Activated CD4-positive, alpha-beta T cell treated with anti-CD3 and anti-CD28 coated beads, Interleukin-2, amount 10 ng/mL, durations not matched to agents 24 days and 14 days (primary cell): ENCODE measurements at places on chromosomes 4 and X.

DNA sequence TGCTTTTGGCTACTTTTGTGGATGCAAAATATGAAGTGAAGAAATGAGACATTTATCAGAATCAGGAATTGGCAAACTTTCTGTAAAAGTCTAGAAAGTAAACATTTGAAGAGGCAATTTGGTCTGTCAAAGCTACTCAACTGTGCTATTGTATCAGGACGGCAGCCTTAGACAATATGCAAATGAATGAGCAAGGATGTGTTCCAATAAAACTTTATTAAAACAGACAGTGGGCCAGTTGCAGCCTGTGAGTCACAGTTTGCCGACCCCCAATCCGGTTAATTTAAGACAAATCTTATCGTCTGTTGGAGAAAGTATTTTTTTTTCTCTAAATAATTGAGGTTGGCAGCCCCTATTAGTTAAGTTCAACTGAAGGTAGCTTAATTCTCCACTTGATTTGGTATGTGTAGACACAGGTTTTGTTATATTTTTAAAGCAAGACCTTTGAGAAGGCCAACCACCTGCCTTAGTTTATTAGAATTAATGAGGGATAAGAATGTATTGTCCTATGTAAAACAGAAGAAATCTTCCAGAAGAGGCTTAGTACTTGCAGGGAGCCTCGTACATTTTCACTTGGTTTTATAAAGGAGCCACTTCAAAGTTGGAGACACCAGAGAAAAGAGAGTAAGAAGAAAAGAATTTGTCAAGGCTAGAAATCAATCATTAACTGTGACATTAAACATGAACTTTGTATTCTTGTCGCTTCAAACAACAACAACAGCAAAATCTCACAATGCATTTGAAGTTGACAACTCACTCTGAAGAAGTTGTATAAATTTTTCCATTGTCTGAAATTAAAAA is 81.6 kb upstream of the FAT1 start:
- no peak overlapping the region for H3K4me3 ChIP-seq
- no peaks in the 10 kb centered on the region for H3K36me3 ChIP-seq
- no peak for DNase-seq
- no peaks in the 10 kb centered on the region for H3K4me1 ChIP-seq

DNA sequence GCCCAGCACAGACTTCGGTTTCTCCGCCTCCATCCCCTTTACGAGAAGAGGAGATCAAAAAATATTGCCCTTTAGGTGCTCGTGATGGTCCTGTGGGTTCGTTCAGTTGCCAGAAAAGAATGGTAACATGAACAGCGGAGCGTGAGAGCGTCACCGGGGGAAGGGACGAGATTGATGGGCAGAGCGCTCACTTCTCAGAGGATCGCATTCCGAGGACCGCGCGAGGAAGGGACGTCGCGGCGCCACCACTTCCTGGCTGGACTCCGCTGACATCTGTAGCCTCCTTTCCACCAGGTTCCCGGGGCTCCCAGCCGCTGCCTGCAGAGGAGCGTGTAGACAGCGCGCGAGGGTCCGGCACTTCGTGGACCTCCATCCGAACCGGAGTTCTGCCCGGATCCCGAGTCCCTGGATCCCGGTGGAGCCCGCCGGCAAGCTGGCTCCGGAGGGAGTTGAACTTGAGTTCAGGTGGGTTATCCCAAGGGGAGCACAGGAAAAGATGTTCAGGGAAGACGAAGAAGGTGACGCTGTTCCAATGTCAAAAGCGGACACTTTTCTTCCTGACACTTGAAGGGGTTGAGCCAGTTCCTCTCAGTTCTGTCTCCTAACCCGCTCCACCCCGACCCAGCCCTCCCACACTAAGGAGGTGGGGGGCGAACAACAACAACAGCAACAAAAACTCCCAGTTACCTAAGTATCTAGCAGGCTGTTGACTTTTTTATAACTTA is 484 bp downstream of the GALNTL6 start:
- no peak for DNase-seq
- no peak overlapping the region for H3K4me3 ChIP-seq
- H3K27me3 ChIP-seq = peaks cover 22% of the 10 kb centered on the region
- H3K36me3 ChIP-seq = no peaks in the 10 kb centered on the region

GRCh38 chr4:173318240-173318639 is 15.9 kb downstream of the HMGB2 start:
- H3K4me3 ChIP-seq = no peak overlapping the region
- no peak overlapping the region for H3K27ac ChIP-seq
- H3K27me3 ChIP-seq = no peaks in the 10 kb centered on the region

- H3K27me3 ChIP-seq = no peaks in the 10 kb centered on the region
- no peak for DNase-seq
- no peaks in the 10 kb centered on the region for H3K36me3 ChIP-seq
- no peak overlapping the region for H3K27ac ChIP-seq
- H3K4me3 ChIP-seq = no peak overlapping the region
Observed at GRCh38 chrX:418927-419729, 32.4 kb upstream of the PPP2R3B start.

- H3K36me3 ChIP-seq = peaks cover 12% of the 10 kb centered on the region
- no peak for DNase-seq
- no peak overlapping the region for H3K4me3 ChIP-seq
- peaks cover 8% of the 10 kb centered on the region for H3K4me1 ChIP-seq
- H3K27me3 ChIP-seq = no peaks in the 10 kb centered on the region
Observed at GRCh38 chr4:384311-385010, 46.8 kb downstream of the ZNF141 start.

- H3K36me3 ChIP-seq = no peaks in the 10 kb centered on the region
- no peak for DNase-seq
- no peak overlapping the region for H3K4me3 ChIP-seq
- H3K27ac ChIP-seq = no peak overlapping the region
Observed at GRCh38 chr4:73417973-73418372, 13.9 kb downstream of the ALB start.

- H3K4me3 ChIP-seq = no peak overlapping the region
- H3K27me3 ChIP-seq = no peaks in the 10 kb centered on the region
- H3K36me3 ChIP-seq = no peaks in the 10 kb centered on the region
Observed at GRCh38 chrX:124573468-124573867, 227.1 kb downstream of the SH2D1A start.

GRCh38 chrX:40281336-40282005 is 183.7 kb upstream of the BCOR start:
- H3K27me3 ChIP-seq = peaks cover 5% of the 10 kb centered on the region
- peaks cover 21% of the 10 kb centered on the region for H3K4me1 ChIP-seq
- H3K4me3 ChIP-seq = peak overlapping the region; percentile 6
- H3K36me3 ChIP-seq = peaks cover 2% of the 10 kb centered on the region
- DNase-seq = peak; percentile 78
- H3K27ac ChIP-seq = no peak overlapping the region
